NCI-H1092 (cell line): ENCODE measurements at places on chromosomes 5 and 9.

DNA sequence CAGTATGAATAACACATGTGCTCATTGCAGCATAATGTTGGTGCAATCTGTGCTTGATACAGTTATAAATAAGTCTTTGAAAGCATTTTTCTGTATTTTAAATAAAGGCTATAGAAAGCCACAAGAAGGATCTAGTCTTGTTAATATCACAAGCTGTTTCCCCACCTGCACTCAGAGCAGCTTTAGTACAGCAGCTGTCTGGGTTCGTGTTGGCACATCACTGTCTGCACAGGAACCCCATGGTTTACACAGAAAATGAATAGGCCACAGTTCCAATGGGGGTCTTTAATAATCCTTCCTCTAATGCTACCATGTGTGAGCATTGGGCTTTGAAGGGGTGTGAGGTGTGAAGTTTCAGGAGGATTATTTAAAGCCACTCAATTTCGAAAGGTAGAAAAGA lies 2269.7 kb downstream of the MAT2B start:
- DNase-seq = no peak

DNA sequence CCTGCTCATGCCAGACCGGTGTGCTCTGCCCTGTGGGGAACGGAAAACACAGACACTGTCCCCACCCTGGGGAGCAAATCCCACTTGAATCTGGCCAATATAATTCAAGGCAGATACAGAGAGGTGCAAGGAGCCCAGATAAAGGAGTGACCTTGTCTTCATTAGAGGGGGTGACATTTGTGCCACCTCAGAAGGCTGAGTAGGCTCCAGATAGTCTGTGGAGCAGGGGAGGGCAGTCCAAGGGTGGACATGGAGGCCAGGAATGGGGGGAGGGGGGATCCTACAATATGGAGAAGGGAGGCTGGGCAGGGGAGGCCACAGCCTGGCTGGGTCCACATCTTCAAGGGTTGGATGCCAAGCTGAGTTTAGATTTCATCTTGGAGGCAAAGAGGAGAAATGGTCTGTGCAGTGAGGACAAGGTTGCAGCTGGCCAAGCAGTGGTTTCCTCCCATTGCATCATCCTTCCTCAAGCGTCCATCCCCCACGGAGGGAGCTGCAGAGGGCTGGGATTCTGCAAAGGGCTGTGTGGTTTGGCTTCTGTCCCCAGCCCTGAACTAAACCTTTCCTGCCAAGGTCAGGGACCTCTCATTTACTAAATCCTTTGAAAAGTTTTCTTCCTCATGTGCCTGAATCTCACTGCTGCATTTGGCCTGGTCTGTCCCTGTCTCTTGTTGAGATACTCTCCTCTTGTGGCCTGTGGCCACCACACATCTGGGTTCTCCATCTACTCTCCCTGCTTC lies 60.1 kb downstream of the GALNT12 start:
- no peak for DNase-seq

DNA sequence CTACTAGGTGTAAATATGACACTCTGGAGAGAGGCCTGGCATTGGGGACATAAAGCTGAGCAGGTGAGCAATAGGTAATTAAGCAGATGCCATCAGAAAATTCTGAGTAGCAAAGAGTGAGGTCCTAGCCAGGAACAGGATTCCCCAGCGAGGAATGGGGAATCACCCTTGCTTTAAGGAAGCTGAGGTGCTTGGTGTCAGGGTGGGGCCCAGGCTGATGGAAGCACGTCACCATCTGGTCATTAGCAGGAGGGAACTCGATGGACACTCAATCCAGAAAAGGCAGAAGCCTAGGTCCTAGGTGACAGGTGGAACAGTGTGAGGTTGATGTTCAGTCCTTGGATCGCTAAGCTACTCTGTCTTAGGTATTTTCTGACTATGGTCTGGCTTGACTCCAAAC lies 562.7 kb upstream of the DAP start:
- DNase-seq = no peak

- DNase-seq = no peak
Measured at GRCh38 chr5:94505327-94506068, 112.9 kb downstream of the KIAA0825 start.

- no peak for DNase-seq
Measured at GRCh38 chr9:93601063-93601462, 24.7 kb downstream of the PHF2 start.

DNA sequence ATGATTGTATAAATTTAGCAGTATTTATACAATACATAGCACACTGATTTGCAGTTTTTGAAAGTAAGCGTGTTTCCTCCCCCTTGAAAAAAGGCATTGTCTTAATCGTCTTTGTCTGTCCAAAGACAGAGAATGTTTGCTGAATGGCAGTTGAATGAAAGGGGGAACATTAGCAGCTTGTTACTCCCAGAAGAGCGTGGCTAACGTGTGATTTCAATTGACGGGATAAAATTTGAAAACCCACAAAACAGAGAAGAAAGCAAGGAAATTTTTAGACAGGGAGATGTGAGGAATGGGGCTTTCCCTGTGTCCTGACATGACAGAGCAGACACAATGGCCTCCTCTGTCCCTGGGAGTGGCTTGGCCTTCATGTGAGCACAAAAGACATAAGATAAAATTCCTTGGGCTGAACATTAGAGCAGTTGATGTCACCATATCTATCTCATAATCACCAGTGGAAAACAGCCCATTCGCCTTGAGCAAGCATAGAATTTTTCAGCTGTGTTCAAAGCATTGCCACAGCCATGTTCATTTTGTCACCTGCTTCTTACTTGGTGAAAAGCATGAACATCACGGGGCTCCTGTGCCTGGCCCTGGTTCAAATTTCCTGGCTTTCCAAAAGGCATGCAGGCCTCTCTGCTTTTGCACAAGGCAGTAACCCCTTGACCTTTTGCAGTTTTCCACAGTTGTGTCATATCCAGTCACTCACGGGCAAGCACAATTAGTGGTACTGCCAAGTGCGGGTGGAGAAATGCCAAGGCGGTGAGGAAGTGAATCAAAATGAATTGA lies 126.9 kb downstream of the TLE1 start:
- no peak for DNase-seq

GRCh38 chr9:33852216-33852826 lies 35.4 kb downstream of the UBE2R2 start:
- peak; percentile 48 for DNase-seq

DNA sequence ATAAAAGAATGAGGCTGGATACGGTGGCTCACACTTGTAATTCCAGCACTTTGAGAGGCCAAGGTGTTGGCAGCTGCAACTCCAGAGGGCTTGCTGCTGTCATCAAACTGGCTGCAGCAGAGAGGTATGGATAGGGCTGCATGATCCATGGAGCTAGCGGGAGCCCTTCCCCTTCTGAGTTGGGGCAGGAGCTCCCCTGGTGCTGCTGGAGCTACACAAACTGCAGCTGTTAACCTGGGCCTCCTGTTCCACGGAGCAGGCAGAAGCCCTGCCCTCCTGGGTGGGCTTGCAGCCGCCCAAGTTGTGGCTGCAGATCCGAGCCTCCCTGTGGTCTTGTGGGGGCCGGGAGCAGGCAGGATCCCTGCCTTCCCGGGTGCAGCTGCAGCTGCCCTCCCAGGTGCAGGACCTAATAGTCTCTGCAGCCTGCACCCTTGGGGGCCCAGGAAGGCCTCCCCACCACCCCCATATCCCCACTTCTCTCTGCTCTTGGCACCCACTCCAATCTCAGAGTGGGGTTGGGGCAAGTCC lies 15.8 kb downstream of the CDC25C start:
- no peak for DNase-seq

GRCh38 chr9:109417054-109417453 lies 81.1 kb downstream of the PTPN3 start:
- no peak for DNase-seq

GRCh38 chr5:40291338-40291737 lies 388.4 kb upstream of the PTGER4 start:
- no peak for DNase-seq

DNA sequence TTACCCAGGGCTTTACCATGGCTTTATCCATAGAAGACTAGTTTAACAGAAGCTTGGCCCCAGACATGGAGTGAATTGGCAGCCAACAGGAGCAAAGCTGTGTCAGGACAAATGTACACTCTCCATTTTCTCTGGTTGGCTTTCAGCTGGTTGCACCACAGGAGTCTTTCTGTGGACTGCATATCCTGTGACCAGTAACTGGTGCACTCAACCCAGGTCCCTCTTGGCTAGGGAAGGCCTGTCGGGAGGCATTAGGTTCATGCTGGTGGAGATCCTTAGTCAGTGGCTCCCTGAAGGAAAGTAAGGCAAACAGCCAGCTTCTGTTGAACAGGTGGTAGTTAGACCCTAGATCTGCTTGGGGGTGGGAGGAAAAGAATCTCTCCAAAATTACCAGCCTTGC lies 146.9 kb upstream of the TLX3 start:
- DNase-seq = no peak

GRCh38 chr9:135404451-135405144 lies 75.0 kb upstream of the PPP1R26 start:
- no peak for DNase-seq

DNA sequence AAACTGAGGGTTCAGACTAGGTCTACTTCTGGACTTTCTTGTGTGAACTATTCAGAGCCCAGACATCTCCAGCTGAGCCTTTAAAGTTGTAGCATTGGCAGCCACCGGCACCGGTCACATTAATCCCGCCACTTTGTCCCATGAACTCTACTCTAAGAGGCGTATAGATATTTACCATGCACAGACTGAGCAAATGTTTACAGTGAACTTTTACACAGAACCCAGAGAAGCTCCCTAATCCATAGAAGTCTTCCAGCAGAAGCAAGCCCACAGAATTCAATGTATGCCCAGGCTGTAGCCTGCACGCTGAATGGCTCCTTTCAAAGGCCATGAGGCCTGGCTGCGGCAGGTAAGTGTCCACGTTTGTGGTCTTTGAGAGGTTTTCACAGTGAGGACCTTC lies 466.9 kb downstream of the ENC1 start:
- no peak for DNase-seq

- DNase-seq = no peak
Measured at GRCh38 chr9:97556721-97557605, 55.5 kb downstream of the TMOD1 start.
